ENCODE measurements at places on chromosomes 3 and 15.

DNA sequence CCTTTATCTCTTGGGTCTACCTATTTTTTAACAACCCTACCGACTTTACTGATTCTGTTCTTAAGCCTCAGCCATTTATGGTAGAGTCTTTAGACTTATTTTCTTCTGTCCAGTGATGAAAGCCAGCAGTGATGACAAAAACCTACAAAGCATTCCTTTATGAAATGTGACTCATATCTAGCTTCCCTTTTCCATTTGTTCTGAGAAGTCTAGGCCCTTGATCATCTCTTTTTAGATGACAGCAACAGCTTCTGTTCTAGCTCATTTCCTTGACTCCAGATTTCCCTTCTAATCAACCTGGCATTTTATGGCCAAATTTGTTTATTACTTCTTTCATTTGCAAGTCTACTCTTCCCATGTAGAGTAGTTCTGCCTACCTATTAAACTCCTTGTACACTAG, 36.1 kb downstream of the CFAP44 start:
- no peak for DNase-seq

GRCh38 chr15:27669641-27670040, 429.5 kb downstream of the OCA2 start:
- DNase-seq = no peak

- DNase-seq = no peak
Observed at GRCh38 chr3:123276346-123277006, 74.7 kb downstream of the SEC22A start.

DNA sequence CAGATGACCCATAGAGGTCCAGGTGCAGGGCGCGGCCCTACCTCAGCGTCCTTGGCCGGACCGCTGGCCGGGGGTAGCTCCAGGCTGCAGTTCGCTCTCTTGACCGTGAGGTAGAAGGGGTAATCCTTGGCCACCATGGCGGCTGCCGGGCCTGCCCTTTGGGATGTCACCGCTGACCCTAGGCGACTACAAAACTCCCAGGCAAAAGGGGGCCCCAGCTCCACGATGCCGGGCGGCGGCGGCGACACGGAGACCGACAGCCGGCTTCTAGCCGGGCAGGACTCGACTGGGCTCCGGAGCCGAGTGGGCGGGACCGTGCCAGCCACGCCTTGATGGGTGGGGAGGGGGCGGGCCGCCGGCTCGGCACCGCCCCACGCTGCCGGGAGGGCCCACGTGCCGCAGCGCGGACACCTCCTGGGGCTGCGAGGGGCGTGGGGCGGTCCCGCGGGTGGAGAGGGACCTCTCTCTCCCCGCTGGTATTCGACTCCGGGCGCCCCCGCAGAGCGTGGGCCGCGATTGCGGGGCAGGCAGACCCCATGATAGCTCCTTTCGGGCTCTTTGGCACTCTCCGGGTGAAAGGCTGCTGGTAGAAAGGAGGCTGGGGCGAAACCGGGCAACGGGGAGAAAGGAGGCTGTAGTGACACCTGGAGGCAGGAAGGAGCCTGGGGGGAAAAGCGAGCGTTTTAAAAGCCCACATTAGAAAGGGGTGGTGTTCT, at the start of gene ARHGEF3:
Gene ARHGEF3 (minus strand): TSS at position 288 of the 716 bp plus-strand sequence. CDS start 151 bp downstream, at position 137.
- peak; percentile 75 for DNase-seq

- no peak for DNase-seq
Observed at GRCh38 chr3:168025076-168025475, 70.6 kb downstream of the GOLIM4 start.

- DNase-seq = no peak
Observed at GRCh38 chr3:128723477-128723876, 2.5 kb upstream of the RAB7A start.

DNA sequence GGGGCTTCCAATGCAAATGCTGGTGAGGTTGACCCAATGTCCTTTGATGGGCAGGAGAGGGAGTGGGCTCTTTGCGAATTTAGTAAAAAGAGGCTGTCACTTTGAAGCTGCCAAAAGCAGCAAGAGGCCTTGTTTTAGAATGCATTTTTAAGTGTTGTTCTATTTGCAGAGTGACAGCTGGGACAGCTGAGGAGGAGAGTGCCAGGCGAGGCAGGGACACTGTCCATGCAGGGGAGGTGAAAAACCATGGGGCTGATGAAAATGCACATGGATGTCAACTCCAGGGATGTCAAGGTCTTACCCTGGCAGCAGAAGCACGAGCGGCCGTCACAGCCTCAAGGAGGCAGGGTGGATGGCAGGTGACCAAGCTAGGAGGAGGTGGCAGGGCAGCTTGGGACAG, 279.8 kb downstream of the ADAMTS17 start:
- no peak for DNase-seq

GRCh38 chr15:52290800-52291199, 4.8 kb downstream of the MYO5C start:
- no peak for DNase-seq

DNA sequence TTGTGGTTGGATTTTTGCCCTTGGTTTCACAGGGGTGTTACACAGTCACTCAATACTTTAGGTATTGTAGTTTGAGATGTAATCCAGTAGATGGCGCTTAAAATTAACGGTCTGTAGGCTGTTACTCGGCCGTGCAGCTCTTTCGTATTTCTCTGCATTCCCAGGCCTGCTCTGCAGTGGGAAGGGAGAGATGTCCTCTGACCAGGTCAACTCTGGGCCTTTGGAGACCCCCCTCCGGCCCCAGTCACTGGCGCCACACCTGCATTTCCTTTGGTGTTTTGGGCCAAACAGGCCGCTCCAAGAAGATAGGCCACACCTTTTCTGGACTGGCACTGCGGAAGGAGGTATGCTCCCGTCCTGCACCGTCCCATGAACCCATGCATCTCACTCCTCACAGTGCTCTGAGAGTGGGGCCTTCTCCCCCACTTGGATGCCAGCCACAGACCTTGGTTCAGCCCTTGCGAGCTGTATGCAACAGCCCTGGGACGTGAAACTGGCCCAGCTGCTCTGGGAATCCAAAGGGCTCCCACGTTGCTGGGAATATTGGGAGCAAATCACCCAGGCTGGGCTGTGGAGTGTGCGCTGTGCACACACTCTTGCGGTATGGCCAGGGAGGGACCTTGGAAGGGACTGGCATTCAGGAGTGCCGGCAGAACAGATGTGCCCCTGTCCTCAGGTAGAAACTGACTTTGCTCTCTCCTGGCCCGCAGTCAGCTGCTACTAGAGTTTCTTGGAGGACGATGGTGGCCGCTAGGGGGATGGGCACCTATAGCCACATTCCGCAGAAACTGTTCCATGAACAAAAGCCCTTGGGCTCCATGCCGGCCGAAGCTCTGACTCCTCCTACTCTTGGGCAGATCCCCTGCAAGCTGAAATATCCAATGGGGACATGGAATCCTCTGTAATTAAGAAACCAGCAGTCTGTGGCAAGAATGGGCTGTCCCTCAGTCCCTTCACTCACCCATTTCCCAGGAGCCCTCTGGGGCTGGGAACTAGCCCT, 410.5 kb upstream of the CADM2 start:
- peak; percentile 14 for DNase-seq

DNA sequence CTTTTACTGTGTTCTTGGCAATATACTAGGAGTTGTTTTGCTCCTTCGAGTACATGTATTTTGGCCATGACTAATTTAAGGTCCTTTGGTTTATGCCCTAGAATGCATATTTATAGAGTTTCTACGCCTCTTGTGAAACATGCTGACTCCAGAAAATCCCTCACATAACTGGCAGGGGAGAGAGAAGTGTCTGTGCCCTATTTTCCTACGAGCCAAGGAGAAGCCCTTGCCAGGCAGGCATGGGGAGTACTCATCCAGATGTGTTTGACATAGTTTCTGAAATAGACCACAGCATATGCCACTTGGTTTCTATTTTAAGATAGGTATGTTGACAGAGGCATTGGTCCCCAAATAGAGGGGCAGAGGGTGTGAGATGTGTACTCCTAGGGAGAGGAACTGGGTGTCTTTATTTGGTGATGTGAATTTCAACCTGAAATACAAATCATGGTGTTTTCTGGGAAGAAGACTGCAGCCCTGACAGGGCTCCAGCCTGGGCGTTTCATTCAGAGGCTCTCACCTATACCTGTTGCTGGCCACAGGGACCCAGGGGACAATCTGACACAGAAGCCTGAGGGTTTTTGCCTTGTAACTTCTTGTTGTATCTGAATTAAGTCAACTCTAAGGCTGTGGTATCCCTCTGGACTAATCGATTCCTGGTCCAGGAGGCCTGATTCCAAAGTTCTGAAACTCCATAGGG, 267.8 kb upstream of the C2CD4B start:
- DNase-seq = no peak

DNA sequence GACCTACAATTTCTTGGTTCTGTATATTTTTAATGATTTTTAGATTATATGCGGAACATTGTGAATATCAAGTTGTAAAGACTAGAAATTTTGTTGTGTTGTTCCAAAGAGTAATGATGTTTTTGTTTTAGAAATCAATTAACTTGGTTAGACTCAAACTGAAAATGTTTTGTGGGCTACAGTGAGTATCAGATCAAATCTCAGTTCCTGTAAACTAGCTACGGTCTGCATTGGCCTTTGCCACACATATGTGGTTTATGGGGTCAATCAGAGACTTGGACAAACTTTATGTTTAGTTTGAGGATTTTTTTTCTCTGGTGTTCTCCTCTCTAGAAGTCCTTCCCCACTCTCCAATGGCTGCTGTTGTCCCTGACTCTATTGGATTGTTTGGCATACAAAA, 308.0 kb upstream of the THRB start:
- no peak for DNase-seq

DNA sequence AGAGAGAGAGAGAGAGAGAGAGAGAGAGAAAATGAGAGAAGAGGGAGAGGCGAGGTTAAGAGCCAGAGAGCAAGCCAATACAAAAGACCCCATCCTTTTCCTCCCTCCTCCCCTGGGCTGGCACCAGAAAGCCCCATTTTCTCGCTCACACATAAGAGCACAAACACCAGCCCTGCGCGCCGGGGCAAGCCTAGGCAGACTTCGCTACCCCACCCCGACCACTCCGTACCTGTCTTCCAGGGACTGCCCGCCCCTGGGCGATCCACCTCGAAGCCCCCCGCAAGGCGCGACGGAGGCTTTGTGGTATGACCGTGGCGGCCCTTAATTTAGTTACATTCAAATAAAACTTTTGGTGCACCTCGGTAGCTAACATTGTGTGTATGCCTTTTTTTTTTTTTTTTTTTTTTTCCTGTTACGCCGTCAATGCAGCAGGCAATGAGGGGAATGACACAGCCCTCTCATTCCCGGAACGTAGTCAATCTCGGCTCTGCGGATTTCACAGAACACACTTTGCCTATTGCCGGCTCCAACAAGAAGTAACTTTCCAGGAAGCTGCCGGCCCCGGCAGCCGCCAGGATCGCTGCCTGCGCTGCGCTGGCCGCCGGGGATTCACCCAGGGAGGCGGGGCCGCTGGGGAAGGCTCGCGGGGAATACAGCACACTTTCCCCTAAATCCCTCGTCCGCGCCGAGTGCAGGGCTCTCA, 7.7 kb downstream of the BCL6 start:
- DNase-seq = peak; percentile 19
